Islet precursor cell (in vitro differentiated cells): ENCODE measurements at places on chromosomes 2 and 18.

DNA sequence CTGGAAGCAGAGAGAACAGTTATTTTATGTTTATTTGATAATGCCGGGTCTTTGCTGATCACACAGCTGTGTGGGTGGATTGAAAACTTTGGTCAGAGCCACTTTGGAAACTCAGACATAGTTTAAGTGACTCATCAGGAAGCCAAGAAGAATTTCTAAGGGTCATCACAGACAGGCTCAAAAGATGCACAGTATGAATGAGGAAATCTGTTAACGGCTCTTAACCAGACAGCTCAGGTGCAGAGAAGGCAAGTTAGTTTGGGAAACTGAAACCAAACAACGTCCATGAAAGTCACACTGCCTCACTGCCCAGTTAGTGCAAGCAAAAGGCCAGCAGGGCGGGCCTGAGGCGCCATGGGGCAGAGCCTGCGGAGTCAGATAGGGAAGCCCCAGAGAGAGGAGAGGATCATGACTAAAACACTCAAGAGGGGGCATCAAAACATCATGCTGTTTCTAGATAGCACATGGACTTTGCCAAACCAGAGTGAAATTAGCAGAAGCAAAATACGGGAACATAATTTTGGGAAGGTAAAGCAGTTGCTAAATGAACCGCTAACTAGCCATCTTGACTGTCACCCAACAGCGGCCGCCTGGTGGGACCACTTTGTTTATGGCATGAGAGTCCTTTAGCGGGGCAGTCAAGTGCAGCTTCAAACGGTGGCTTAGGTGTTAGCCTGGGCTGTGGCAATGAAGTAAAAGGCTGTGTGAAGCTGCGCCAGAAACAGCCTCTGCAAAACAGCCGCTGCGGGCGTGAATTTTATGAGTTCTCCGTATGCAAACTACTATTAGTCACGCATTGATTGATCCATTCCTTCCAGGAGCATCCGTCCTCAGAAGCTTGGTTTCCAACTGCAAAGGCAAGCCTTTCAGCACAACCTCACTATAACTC lies 101.2 kb downstream of the KCTD18 start:
- DNase-seq = peak; percentile 76

GRCh38 chr2:152581360-152581759 lies 135.9 kb downstream of the PRPF40A start:
- DNase-seq = no peak

GRCh38 chr2:100954044-100954420 lies 48.1 kb upstream of the RPL31 start:
- DNase-seq = no peak

DNA sequence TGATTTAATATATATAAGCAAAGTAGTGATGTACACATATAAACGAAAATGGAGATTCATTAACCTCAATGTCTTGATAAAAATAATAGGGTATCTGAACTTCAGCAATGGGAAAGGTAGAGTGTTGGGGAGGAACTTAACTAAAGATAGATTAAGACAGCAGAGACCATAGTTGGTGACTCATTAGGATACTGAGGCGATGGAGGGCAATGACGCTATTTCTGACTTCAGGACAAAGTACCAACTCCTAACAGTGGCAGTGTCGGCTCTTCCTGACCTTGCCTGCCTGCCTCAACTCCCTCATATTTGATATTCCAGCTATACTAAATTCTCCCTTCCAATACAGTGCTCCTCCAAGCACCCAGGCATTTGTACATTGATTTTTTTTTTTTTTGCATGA lies 98.6 kb downstream of the CDH2 start:
- no peak for DNase-seq

DNA sequence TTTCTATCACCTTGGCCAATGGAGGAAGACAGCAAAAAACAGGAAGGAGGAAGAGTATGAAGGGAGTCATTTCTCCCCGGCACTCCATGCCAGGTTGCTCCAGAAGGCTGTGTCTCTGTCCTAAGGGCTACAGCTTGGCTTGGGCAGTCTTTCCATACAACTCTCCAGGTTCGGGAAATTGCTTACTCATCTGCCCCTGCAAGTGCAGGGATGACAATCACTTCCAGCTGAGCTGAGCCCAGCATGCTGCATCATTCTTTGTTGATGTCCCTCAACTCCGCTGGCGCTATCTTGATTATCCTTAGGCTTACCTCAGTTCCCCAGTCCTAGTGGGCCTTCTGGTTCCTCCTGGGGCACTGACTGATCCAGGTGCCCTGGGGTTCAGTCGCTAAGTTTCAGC lies 86.9 kb upstream of the COPS8 start:
- DNase-seq = no peak

DNA sequence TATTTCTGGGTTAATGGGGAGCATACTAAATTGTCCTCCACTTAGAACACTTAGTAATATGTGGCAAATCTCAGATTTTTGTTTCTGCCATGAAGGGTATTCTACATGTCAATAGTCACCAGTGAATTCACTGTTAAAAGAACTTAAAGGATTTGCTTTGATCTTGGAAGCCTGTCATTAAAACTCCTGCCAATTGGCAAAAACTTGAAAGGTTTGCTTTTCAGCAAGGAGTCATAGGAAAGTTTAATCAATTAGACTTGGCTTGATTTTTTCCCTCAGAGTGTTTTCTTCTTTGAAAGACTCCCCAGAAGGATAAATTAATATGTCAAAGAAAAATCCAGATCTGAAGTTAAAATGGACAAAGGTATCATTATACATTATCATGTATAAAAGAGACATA lies 671.9 kb upstream of the PKDCC start:
- DNase-seq = no peak

GRCh38 chr18:46437061-46437460 lies 220.0 kb downstream of the LOXHD1 start:
- DNase-seq = no peak

DNA sequence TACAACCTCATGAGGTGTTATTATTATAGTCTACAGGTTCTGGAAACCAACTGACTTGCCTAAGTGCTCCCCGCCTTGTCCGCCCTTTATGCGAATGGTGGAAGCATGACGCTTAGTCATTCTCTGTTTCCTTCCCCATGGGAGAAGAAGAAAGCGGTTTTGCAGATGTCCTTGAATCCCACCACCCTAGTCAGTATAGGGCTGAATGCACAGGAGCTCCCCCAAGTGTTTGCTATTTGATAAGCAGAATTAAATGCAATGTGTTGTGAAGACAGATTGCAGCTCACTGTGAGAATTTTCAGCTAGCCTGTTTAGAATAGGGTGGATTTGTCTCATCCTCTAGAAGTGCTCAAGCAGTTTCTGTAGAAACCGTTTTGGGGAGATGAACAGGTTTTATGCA lies 652.0 kb downstream of the DCC start:
- peak; percentile 55 for DNase-seq

DNA sequence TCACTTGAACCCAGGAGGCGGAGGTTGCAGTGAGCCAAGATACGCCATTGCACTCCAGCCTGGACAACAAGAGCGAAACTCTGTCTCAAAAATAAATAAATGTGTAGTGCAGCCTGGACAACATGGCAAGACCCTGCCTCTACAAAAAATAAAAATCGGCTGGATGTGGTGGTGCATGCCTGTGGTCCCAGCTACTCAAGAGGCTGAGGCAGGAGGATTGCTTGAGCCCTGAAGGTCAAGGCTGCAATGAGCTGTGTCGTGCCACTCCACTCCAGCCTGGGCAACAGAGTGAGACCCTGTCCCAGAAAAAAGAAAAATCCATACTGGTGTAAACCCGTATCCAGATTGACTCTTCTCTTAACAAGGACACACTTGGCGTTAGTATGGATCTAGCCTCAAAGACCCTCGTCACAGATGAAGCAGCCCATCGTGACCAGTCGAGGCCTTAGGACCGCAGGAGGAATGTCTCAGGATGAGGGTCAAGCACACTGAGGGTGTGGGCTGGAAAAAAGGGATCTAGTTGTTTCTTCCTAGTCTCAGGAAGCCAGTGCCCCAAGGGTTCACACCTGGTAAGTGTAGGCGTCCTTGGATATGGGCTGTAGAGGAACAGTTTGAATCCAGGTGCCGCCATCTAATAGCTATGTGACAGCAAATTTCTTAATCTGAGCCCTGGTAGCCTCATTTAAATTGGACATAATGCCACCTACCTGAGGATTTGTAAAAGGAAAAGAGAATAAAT lies 4.0 kb upstream of the GPBAR1 start:
- DNase-seq = no peak

GRCh38 chr2:152543717-152544116 lies 173.5 kb downstream of the PRPF40A start:
- DNase-seq = no peak

DNA sequence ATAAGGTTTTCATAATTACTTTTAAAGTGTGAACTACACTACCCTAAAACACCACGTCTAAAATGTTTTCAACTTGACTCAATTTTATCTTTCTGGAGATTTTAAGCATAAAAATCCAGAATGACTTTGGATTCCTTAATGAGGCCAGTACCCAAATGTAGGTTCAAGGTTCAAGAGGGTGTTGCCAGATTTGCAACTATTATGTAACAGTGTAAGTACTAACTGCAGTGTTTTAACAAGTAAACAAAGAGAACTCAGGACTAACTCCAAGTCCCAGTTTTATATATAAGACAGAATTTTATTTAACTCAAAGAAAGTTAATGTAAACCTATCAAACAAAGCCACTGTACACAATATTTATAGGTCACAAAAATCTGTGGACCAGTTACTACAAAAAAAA lies 5.7 kb downstream of the HIBCH start:
- DNase-seq = no peak
